ENCODE measurements at places on chromosomes 5 and 9. TPM values are rescaled to one million over a fixed set of nuclear protein-coding genes. Genes with fewer than 3 reads are reported as not detected.
A peak's percentile ranks its signal among the peaks of the same experiment; 100 is the strongest.

DNA sequence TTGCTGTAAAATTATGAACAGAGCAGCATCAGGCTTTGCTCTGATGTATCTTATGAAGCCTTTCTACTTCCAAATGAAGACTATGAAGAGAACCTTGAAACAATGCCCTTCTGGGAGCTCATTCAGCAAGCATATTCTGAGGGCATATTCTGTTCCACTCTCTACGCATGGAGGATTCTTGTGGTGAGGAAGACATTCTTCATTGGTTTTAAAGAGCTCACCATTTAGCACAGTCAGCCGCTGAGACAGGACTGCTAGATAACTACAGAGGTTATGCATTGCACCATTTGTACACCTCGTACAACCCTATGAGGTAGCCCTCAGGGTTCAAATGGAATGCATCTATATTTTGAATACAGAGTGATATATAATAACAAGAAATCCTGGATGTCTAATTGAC lies 61.0 kb downstream of the INVS start:
- no peak for DNase-seq
- no peak overlapping the region for H3K27ac ChIP-seq
- H3K36me3 ChIP-seq: no peaks in the 10 kb centered on the region
- no peaks in the 10 kb centered on the region for H3K27me3 ChIP-seq
- no peaks in the 10 kb centered on the region for H3K4me1 ChIP-seq

DNA sequence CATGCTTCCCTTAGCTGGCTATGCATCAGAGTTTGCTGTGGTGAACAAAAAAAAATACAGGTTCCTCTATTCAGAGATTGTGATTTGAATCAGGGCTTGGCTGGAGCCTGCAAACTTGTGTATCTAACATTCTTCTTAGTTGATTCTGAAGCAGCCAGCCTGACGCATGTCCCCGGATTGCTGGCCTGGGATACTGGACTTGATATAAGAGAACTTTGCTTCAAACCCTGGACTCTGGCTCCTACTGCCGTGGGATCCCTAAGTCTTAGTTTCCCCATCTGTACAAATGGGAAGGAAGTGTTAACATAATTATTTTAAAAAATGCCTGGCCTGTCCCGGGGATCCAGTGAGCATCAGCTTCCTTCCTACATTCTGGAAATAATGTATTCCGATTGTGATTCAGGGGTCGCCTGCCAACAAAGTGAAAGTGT lies 292.8 kb downstream of the ARHGEF28 start:
- no peaks in the 10 kb centered on the region for H3K36me3 ChIP-seq
- DNase-seq: peak; percentile 64
- H3K4me3 ChIP-seq: no peak overlapping the region
- no peak overlapping the region for H3K27ac ChIP-seq
- no peaks in the 10 kb centered on the region for H3K27me3 ChIP-seq
- H3K4me1 ChIP-seq: no peaks in the 10 kb centered on the region

DNA sequence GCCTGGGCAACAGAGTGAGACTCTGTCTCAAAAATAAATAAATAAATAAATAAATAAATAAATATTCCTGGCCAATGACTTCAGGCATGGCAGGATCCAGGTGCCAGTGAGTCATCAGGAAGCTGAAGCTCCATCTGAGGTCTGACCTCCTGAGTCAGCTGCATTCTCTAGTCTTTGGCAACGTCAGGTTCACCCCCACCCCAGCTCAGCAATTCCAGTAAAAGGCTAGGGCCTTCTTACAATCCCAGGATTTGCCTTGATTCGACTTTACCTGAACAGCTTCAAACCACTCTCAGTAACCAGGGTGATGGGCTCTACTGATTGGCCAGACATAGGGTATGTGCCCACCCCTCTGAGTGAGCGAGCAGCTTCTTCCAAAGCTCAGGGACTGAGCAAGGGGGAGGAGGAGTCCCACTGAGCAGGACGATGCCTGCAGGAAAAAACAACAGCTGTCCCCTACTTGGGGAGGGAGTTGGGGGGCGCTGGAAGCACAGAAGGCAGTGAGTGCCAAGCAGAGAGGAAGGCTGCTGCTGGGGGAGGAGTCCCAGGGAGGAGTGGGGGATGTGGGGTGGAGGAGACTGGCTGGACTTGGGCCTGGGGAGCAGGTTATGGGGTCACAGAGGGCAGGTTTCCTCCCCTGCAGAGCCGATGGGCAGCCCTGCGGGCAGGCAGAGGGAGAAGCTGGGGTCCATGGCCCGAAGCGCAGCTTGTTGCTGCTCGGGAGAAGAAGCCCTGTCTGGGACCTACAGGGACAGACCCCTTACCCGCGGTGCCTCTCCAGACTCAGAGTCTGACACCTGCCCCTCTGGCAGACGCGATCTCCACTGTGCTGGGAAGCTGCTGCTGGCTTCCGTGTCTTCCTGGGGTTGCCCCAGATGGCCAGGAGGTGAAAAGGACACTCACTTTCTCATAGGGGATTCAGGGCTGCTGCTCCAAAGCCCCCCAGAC lies 25.9 kb upstream of the UNC5A start:
- H3K36me3 ChIP-seq: no peaks in the 10 kb centered on the region
- H3K27ac ChIP-seq: no peak overlapping the region
- H3K27me3 ChIP-seq: peaks cover 22% of the 10 kb centered on the region
- H3K4me1 ChIP-seq: no peaks in the 10 kb centered on the region

GRCh38 chr5:122947772-122948171 lies 88.8 kb downstream of the PPIC start:
- peaks cover 8% of the 10 kb centered on the region for H3K4me1 ChIP-seq
- H3K27ac ChIP-seq: no peak overlapping the region
- no peak overlapping the region for H3K4me3 ChIP-seq
- H3K36me3 ChIP-seq: peaks cover 5% of the 10 kb centered on the region
- DNase-seq: no peak

DNA sequence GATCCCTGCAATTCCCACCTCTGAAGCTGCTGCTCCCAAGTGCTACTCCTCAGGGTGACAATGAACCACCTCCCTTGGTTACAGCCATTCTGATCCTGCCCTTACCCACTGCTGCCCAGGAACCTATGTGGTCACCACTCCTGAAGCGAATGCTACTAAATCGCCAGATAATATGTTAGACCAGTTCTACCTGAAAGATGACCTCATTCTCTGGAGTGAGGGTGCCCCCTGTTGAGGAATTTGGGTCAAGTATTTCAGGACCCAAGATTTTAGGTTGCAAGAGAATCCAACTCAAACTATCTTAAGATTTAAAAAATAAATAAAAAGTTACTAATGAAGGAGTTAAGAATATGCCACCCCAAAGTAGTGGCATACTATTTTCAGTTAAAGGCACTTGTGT lies 5.8 kb upstream of the SNAPC3 start:
- no peak overlapping the region for H3K27ac ChIP-seq
- no peak for DNase-seq
- no peaks in the 10 kb centered on the region for H3K36me3 ChIP-seq
- H3K4me1 ChIP-seq: no peaks in the 10 kb centered on the region
- no peak overlapping the region for H3K4me3 ChIP-seq

GRCh38 chr9:4630836-4631235 lies 31.3 kb upstream of the PLPP6 start:
- H3K4me1 ChIP-seq: no peaks in the 10 kb centered on the region
- H3K36me3 ChIP-seq: no peaks in the 10 kb centered on the region
- no peaks in the 10 kb centered on the region for H3K27me3 ChIP-seq
- H3K4me3 ChIP-seq: no peak overlapping the region

Gene CXCL14
- 0.42 TPM for total RNA-seq

Gene ESM1
- 0.33 TPM for total RNA-seq

Gene STPG3
- not detected for total RNA-seq
